ENCODE measurements at places on chromosomes 2 and 18.

- DNase-seq = no peak
Measured at GRCh38 chr2:19673213-19673791, 228.5 kb downstream of the TTC32 start.

DNA sequence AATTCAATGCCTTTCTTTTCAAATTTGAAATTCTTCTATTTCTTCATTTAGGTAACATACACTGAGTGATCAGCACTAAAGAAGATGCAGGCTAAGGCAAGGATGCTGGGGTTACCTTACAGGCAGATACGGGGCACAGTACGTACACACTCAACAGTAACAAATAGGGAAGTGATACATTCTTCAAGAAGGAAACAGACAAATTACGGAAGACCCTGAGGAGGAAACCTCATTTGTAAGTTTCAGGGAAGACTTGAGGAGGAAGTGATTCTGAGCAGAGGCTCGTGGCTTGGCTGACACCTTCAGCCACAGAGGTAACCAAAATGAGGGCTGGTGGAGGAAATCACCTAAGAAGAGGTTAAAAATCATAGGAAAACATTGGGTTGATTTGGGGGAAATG, 1108.3 kb upstream of the KLHL29 start:
- DNase-seq = no peak

- no peak for DNase-seq
Measured at GRCh38 chr2:134657650-134658250, 61.0 kb downstream of the TMEM163 start.

DNA sequence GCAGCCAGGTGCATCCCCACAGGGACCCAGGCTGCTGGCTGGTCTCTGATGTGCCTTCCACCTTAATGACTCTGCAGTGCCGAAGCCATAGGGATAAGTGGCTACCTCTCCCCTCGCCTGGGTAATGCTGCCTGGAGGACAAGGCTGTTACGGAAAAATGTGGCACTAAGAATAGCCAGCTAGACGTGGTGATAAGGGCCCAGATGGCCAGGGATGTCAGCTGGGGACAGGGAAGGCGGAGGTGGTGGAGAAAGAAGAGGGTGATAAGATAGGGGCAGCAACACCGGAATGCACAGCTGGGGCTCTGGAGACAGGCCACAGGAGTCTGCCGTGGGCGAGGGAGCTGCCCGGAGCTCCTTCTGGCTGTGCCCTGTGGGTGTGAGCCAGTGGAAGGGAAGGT, 170.6 kb downstream of the FHOD3 start:
- no peak for DNase-seq

DNA sequence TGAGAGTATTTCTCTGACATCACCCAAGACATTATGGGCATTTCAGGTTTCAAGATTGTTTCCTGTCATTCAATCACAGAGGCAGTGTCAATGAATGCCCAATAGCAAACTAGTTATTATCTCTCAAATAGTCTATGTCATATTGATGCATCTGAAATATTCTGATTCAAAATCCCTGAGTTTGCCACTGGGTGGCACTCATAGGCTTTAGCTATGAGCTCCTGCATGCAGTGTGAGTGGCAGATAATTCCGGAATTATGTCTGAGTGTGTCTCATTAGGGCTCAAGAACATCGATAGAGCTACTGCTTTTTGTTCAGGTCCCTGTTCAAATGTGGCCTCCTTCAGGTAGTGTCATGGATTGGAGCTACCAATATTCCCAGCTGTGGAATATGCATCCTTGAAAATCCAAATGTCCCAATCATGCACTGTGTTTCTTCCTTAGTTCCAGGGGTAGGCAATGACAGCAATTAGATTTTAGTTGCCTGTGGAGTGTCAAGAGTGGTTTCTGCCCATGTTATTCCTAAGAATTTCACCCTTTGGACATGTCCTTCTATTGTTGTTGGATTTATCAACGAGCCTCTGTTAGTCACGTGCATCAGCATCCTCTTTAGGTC, 7.8 kb upstream of the OR6B3 start:
- DNase-seq = no peak

- DNase-seq = no peak
Measured at GRCh38 chr2:14925471-14925870, 293.0 kb downstream of the LRATD1 start.
